NCI-H774 (cell line): ENCODE measurements at places on chromosomes 3 and 15.

- no peak for DNase-seq
These were observed 516.8 kb upstream of the ATP11B start for GRCh38 chr3:182276512-182276911.

- DNase-seq = peak; percentile 45
These were observed 35.2 kb downstream of the GAP43 start for GRCh38 chr3:115658337-115659181.

GRCh38 chr15:75203017-75203907 is 1.6 kb downstream of the C15orf39 start:
- no peak for DNase-seq

GRCh38 chr15:51917493-51917892 is 54.1 kb downstream of the LEO1 start:
- DNase-seq = peak; percentile 33

GRCh38 chr3:162491952-162492351 is 995.3 kb downstream of the OTOL1 start:
- no peak for DNase-seq

GRCh38 chr15:80455051-80455648 is 51.0 kb downstream of the ARNT2 start:
- DNase-seq = no peak

DNA sequence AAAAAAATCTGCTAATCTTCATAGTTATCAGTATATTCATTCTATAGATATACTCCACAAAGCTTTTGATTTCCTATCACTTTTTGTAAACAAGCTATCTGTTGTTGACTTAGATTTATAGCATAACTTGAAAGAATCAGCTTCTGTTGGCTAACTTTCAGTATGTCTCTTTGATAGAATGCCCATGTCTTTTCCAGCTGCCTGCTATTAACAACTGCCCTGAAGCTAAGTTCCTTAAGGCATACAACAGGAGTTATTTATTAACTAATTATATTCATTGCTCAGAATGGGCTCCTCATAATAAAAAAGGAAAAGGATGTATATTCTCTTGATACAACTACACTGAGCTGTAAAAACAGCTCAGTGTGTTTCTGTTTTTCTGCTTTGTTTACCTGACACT is 293.9 kb downstream of the TUSC7 start:
- no peak for DNase-seq

- DNase-seq = peak; percentile 13
These were observed 36.4 kb upstream of the TRIM71 start for GRCh38 chr3:32781211-32781968.

- no peak for DNase-seq
These were observed 43.3 kb downstream of the PLOD2 start for GRCh38 chr3:146117406-146118285.

DNA sequence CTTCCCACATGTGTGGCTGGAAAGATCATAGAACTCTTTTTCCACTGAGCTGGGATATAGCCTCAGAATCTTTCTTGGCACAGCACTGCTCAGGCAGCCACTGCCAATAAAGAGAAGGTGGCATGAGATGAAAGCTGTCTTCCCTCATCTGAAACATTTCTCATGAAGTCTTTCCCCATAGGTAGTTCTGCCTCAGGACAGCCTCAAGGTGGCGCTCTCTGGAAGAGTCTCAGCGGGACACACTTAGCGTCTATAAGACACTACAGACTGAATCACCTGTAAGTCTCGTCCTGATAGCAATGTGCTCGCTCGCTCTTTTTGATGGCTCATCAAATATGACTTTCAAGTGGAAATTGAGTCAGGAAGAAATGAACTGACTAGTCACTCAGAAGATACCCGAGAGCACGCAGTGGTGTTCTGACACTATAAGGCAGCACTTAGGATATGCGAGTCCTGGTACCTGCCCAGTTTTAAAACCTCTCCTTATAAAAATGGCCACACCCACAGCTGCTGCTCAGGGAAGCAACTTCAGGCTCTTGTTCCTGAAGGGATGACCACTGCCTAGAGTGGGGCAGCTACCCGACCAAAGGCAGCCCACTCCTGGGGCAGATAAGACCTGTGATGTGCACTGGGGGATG is 269.5 kb downstream of the SUCLG2 start:
- DNase-seq = no peak

- DNase-seq = peak; percentile 31
These were observed 88.7 kb downstream of the GABRG3 start for GRCh38 chr15:27059610-27060202.

DNA sequence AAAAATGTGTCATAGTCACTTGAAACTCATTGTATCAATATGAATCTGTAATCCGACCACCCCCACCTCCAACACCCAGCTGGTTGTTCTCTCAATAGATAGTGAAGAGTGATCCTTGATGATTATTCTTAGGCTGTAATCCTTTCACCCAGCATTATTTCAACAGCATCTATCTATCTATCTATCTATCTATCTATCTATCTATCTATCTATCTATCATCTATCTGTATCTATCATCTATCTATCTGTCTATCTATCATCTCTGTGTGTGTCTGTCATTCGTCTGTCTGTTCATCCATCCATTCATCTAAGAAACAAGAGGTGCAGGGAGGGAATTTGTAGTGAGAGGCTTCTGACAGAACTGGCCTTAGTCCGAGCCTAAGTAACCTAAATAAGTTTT is 78.7 kb upstream of the IGSF10 start:
- no peak for DNase-seq

DNA sequence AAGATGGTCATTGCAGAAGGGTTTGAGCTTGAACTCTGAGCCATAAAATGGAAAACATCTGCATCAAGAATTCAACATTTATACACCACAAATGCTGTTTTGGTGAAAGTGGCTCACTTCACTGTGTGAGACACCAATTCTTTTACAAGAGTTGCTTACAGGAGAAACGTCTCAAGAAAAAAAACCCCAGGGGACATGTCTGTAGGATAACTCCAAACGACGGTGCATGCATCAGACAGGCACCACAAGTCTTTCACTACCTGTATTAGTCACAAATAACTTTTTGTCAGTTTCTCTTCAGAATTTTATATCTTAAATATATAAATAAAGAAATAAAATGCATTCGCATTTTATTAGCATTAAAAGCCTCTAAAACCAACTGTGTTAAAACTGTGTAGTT is 164.3 kb downstream of the EFHB start:
- DNase-seq = no peak

DNA sequence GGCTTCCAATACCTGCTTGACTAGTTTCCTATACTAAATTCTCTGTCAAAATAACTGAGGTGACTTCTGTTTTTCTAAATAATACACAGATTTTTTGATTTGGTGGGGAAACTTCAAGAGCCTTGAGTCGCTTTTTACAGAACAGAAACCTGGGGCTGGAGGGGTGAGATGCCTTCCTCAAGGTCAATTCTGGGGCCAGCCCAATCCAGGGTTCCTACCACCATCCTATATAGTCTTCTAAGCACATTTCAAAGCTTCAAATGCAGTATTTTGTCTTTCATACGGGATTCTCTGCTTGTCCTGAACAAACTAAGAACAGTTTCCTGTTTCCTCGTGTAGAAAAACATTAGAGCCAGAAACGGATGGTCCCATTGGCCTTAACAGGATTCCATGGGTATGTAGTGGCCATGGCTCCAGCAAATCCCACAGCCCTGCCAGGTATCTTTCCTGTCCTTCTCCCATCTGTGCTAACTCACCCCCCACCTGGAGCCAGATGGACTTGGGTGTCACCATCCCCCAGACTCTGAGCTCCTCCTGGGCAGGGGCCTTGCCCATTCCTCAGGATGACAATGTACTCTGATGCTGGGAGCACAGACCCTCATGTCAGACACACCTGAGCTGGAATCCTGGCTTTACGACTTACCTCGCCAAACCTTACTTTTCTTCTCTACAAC is 146.9 kb downstream of the KLF13 start:
- DNase-seq = no peak

DNA sequence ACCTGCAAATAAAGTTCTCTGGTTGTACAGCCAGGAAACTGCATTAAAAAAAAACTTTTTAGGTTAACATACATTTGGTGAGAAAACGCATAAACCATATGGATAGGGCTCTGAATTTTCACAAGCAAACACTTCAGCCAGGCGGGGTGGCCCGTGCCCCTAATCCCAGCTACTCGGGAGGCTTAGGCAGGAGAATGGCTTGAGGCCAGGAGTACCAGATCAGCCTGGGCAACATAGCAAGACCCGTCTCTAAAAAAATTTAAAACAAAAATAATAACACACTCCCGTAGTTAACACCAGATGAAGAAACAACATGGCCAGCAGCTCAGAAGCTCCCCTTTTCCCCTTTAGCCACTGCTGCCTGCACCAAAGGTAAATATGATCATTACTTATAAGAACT is 3.2 kb upstream of the RPL14 start:
- DNase-seq = no peak

DNA sequence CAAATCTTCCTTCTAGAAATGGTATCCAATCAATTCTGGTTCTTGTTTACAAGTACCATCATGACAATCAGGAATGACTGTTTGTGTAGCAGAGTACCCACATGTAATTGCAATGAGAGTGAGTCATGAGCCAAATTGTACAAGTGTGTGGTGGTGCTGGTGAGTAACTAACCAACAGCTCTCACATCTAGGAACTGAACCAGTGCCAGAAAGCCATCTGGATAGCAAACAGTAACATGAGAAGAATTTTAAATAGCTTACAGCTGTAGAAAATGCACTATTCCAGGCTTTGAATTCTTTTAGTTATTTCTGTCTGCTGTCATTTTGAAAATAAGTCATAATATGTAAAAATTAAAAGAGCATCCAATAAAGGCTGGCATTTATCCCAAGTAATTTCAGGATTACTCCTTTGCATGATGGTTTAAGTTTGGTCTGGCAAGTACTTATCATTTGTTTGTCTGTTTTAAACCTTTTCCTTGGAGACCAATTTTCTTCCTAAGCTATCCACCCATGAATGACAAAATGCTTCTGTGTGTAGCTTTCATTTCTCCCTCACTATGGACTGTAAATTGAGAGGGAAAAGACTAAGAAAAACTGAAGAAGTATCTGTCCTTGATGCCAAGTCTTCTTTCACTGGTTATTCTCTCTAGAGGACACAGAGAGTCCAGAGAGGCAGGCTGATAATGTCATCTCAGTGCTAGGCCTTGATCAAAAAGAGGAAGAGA is 60.0 kb downstream of the PIK3CB start:
- DNase-seq = peak; percentile 87

DNA sequence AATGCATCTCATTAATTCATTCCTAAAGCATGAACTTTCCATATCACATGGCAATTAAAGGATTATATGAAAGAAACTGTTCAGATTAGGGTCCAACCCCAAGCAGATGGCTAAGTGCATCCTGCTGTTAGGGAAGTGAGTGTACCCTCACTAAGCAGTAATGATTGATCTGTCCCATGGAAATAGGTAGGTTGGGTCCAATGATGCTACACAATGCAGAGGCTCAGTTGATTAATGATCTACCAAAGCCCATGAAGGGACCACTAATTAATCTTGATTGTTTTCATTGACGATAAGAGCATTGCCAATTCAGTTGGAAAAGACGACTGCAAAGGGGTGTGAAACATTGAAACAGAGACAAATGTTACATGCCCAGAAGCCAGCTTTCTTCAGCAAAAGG is 194.5 kb upstream of the LRTM1 start:
- DNase-seq = no peak

GRCh38 chr15:86754846-86755245 is 675.2 kb downstream of the AGBL1 start:
- no peak for DNase-seq

GRCh38 chr3:116188231-116188785 is 257.0 kb downstream of the LSAMP start:
- no peak for DNase-seq

- DNase-seq = no peak
These were observed 37.7 kb downstream of the ZDHHC23 start for GRCh38 chr3:113985541-113985940.

GRCh38 chr3:133271539-133271938 is 128.3 kb upstream of the BFSP2 start:
- DNase-seq = no peak

DNA sequence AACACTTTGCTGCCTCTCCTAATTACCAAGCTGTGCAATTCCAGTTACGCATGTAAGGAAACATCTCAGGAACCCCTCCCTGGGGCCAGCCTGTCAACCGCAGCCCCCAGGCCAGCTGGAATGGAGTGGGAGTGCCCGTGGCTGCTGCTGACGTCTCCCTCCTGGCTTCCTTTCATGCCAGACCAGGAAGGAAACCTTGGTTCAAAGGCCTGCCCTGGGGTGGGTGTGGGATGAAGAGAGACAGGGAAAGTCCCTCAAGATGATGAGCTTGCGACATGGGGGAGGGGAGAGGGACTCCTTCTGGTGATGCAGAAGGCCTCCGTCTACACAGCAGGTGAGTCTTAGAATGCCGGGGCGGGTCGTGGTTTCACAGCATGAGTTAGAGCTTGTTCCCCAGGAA is 11.4 kb upstream of the CYP11A1 start:
- DNase-seq = no peak

DNA sequence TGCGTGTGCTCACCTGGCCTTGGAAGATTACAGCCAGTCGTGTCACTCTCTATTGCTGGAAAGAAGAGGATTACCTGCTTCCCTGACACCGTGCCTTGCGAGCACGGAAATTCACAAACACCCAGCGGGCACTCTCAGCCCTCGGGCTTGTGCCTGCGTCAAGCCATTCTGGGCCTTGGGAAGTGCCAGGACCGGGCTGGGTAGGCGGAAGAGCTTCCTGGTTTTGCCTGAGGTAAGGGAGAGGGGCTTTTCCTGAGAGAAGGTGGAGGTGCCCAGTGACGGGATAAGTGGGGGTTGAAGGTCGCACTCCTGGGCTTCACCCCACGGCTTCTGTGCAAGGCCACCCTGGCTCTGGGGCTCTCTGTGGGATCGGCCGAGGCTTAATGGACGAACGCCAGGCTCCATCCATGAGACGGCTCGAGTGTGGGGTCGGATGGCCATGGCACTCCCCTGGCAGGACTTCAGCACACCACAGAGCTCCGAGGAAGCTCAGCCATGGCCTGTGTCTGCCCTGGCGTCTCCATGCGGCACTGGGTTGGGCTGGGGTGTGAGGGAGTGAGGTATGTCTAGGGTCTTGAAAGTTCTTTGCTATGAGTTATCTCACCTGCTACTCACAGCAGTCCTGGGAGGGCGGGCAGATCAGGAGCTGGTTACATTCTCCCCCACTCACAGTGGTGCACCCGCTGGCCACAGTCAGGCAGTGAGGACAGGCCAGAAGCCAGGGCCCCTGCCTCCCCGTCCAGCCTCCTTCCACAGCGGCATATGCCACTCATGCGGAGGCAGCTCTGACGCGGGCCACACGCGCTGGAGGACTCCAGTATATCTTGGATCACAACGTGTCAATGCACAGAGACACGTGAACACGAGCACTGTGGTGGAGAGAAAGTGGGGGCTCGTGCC is 209.0 kb downstream of the XXYLT1 start:
- DNase-seq = no peak

DNA sequence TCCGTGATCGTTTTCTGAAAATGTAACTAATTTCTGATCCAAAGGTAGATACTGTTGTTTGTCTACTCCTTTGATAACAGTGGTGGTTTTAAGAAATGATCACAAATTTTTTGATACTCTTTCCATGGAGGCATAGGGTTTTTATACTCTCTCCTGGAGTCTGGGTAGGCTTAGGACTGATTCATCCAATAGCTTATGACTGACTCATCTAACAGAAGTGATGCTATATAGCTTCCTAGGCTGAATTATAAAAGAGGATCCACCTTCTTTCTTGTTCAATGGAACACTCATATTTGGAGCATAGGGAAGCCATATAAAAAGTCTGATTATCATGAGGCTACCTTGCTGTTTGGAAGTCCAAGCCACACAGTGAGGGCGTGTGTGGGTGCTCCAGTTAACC is 84.3 kb downstream of the CHST2 start:
- no peak for DNase-seq

GRCh38 chr15:70528270-70528706 is 235.1 kb downstream of the UACA start:
- DNase-seq = no peak
